Ascending aorta (tissue), 2 donors: ENCODE measurements at places on chromosomes 4 and X. TPM values are rescaled to one million over a fixed set of nuclear protein-coding genes. Genes with fewer than 3 reads are reported as not detected.

The NRK gene
- 3.2 TPM for total RNA-seq

The VCX gene
- not detected for total RNA-seq

The GYPA gene
- not detected for total RNA-seq

DNA sequence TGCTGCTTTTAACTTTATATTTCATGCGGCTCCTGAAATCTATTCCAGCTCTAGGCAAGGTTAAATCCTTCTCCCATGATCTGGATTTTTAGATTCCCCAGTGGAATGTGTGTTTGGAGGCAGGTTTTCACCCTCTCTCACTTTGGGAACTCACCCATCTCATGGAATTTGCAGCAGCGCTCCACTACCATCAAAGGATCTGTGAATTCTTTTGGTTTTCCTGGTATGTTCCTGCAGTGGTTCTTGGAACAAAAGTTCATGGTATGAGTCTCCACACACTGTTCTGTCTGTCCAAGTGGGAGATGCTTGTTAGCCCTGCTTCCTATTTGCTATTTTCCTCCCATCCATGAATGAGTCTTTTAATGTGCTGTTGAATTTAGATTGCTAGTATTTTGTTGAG, 14.0 kb downstream of the APOOL start:
- H3K36me3 ChIP-seq, result no peaks in the 10 kb centered on the region
- no peaks in the 10 kb centered on the region for H3K4me1 ChIP-seq
- DNase-seq, result no peak
- no peak overlapping the region for H3K4me3 ChIP-seq
- H3K27ac ChIP-seq, result no peak overlapping the region

DNA sequence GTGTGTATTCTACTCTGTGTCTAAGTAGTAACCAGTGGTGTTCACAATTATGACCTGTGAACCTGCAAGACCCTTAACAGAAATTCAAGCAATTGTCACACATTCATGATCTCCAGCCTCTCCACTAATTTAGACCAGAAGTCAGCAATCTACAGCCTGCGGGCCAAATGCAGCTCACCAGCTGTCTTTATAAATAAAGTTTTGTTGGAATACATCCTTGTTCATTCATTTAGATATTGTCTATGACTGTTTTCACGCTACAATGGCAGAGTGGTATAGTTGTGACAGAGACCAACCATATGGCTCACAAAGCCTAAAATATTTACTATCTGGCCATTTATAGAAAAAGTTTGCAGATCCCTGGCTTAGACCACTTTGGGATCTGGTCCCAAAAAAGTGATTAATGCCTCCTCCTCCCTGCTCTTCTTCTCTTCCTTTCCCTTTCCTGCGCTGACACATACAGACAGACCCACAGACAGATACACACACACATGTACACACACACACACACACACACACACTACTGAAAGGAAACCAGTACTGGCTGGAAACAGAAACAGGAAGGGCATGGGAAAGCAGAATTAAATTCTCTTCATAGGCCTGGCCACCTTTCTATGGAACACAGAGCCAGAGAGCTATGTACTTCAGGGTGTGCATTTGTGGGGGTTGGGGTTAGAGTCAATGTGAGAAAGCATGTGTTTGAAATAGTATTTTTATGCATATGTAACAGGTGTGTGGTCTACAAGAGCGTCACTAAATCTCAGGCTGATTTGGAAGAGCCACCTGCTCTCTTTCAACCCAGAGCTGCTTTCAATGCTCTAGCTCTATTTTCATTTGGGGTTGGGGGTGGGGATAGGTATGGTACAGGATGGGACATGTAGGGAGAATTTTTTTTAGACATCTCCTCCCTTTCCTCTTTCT, 49.7 kb upstream of the TMEM164 start:
- H3K4me3 ChIP-seq, result no peak overlapping the region
- DNase-seq, result no peak

DNA sequence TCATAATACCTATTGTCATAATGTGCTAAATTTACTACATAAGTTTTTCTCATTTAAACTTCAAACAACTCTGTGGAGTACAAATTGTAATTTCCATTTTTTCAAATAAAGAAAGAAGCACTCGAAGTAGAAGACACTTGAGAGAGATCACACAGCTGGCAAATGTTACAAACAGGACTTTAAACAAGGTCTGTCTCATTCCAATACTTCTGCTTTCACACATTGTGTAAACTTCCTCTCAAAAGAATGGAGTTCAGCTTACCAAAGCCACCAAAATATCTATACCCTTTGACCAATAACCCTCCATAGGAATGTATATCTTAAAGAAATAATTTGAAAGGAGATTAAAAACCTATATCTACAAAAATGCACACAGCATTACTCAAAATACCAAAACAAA, 88.3 kb downstream of the OPHN1 start:
- no peaks in the 10 kb centered on the region for H3K4me1 ChIP-seq
- H3K4me3 ChIP-seq, result no peak overlapping the region
- H3K27me3 ChIP-seq, result no peaks in the 10 kb centered on the region

DNA sequence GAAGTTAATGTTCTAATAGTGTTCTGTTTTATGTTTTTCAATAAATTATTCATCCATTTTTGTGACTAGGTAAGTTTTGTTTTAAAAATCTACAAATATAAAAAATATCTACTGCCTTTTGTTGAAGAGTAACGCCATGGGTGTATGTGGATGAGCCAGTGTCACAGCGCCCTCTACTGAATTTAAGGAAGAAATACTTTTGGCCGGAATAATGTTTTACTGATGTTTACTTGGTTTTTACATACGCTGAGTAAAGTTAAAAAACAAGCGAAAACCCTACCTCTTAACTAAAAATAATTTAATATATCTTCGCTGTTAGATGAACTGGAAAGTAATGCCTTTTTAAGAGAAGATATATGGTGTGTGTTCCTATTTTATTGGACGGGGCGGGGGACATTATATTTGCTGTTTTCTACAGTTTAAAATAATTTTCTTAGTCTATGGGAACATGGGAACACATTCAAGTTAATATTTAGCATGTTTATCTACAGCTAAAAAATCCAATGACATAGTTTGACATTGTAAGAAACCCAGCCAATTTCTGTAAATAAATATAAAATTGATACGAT, 86.1 kb downstream of the CPE start:
- no peak for DNase-seq
- H3K4me3 ChIP-seq, result no peak overlapping the region
- peaks cover 8% of the 10 kb centered on the region for H3K36me3 ChIP-seq
- H3K27ac ChIP-seq, result peak overlapping the region; percentile 15

- no peak overlapping the region for H3K27ac ChIP-seq
- no peak overlapping the region for H3K4me3 ChIP-seq
- H3K4me1 ChIP-seq, result no peaks in the 10 kb centered on the region
- no peaks in the 10 kb centered on the region for H3K36me3 ChIP-seq
- H3K27me3 ChIP-seq, result no peaks in the 10 kb centered on the region
These were observed 39.2 kb downstream of the FMR1NB start for GRCh38 chrX:148020329-148020728.

DNA sequence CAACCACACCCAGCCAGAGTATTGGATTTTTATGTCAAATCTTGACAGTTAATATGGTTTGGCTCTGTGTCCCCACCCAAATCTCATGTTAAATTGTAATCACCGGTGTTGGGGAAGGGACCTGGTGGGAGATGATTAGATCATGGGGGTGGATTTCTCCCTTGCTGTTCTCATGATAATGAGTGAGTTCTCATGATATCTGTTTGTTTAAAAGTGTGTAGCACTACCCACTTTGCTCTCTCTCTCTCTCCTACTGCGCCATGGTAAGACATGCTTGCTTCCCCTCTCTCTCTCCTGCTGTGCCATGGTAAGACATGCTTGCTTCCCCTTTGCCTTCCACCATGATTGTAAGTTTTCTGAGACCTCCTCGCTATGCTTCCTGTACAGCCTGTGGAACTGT, 86.9 kb upstream of the COX18 start:
- H3K27me3 ChIP-seq, result no peaks in the 10 kb centered on the region
- H3K36me3 ChIP-seq, result peaks cover 14% of the 10 kb centered on the region
- H3K4me1 ChIP-seq, result no peaks in the 10 kb centered on the region
